ENCODE measurements at places on chromosomes 16 and 17.

DNA sequence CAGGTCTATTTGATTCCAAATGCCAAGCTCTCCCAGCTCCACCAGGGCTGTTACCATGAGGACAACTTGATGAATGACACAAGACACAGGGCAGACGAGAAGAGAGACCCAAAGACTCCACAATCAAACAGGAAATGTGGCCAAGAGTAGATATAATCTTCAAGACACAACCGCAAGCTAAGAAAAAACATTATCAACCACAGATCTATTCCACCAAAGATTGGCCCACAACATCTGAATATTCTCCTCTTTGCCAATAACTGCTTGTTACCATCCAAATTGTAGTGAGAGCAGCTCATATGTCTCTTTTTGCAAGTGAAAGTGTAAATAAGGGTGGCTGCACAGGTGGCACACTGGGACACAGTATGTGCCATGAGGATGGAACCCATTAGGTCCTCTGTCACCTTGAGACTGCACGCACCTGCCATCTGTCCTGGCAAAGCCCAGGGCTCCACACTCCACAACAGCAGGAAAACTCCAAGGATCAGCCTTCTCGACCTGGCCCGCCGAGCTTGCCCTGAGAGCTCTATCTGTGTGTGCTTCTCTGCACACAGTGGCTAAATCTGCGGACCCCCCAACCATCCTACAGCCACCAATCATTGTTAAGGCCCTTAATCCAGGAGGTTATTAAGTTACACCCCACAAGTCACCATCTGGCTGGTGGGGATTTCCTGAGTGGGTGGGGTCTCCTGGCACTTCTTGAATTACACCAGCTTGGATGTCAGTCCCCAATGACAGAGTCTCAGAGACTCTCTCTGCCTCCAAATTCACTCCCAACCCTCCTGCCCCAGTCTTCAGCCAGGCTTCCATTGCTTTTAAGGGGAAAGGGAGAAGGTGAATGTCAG lies 50.5 kb downstream of the DYNLRB2 start:
- no peak for DNase-seq

GRCh38 chr16:49342336-49343265 lies 31.0 kb upstream of the C16orf78 start:
- DNase-seq: no peak

GRCh38 chr16:22191532-22192260 lies 14.4 kb upstream of the EEF2K start:
- peak; percentile 70 for DNase-seq

DNA sequence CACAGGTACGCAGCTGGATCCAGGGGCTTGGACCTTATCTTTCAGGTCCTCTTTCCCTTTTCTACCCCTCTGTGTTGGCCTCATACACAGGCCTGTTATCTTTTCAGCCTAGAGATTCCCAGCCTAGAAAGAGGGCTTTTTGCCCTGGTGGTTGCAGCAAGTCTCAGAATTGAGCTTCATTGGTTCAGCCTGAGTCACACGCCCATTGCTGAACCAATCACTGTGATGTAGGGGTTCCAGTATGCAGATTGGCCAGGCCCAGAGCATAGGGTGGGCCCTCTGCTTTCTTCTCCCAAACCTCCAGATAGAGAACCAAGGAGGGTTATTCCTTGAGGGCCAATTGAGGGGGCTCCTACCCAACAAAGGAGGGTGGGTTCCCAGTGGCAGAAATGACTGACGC lies 32.8 kb downstream of the GPT2 start:
- no peak for DNase-seq

- peak; percentile 82 for DNase-seq
Observed at GRCh38 chr17:79728169-79728907, 2.4 kb upstream of the ENPP7 start.

DNA sequence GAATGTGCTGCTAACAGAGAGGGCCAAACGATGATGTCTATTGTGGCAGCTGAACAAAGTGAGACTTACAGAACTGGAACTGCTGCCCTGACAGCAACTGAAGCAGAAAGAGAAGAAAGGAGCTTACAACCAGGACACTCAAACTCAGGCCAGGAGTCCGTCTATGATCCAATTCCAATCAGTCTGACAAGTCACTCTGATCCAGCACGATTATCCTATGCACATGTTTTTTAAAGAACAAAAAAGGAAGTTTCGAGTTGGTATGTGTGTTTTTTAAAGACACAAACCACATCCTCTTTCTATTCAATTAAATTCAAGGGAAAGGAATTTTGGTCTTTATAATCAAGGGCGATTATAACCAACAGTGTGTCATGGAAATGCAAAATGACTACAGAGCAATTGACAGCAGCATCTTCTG lies 42.4 kb upstream of the MTMR4 start:
- DNase-seq: no peak

- DNase-seq: no peak
Observed at GRCh38 chr17:19388791-19389785, 2.1 kb upstream of the MFAP4 start.

- no peak for DNase-seq
Observed at GRCh38 chr17:37065486-37066321, 117.0 kb downstream of the AATF start.

DNA sequence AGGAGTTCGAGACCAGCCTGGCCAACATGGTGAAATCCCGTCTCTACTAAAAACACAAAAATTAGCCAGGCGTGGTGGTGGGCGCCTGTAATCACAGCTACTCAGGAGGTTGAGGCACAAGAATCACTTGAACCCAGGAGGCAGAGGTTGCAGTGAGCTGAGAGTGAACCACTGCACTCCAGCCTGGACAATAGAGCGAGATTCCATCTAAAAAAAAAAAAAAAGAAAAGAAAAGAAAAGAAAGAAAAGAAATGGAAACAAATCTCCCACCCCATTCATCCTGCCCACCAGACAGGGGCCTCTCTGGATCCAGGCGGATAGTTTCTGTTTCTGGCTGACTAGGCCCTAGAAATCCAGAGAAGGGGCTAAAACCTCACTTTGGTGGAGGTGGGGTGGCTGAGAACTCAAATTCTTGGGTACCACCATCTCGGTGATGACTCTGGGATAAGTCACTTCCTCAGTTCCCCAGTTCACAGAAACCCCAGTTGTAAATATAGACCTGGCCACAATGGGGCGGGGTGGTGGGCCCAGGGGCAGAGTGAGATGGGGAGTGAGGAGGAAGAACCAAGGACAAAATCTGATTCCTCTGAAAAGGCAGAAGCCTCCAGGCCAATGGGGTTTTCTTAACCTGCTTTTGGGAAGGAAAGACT lies 22.2 kb downstream of the SOCS1 start:
- DNase-seq: peak; percentile 85

DNA sequence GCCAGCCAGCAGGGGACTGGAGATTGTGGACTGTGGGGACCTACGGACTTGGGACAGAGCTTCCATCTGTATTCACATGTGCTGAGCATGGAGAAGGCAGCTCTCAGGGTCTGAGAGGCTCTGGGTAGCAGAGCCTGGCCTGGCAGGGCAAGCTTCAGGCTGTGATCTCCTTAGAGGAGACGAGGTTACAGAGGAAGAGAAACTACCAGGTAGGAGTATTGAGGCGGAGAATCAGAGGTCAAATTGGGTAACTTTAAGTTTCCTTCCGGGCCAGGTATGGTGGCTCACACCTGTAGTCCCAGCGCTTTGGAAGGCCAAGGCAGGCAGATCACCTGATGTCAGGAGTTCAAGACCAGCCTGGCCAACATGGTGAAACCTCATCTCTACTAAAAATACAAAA lies 8.8 kb downstream of the CTNS start:
- no peak for DNase-seq

- DNase-seq: no peak
Observed at GRCh38 chr17:13478326-13478830, 123.4 kb downstream of the HS3ST3A1 start.

- no peak for DNase-seq
Observed at GRCh38 chr17:32286518-32286900, 20.9 kb downstream of the RHBDL3 start.

- no peak for DNase-seq
Observed at GRCh38 chr16:71927383-71927782, 32.1 kb downstream of the IST1 start.

DNA sequence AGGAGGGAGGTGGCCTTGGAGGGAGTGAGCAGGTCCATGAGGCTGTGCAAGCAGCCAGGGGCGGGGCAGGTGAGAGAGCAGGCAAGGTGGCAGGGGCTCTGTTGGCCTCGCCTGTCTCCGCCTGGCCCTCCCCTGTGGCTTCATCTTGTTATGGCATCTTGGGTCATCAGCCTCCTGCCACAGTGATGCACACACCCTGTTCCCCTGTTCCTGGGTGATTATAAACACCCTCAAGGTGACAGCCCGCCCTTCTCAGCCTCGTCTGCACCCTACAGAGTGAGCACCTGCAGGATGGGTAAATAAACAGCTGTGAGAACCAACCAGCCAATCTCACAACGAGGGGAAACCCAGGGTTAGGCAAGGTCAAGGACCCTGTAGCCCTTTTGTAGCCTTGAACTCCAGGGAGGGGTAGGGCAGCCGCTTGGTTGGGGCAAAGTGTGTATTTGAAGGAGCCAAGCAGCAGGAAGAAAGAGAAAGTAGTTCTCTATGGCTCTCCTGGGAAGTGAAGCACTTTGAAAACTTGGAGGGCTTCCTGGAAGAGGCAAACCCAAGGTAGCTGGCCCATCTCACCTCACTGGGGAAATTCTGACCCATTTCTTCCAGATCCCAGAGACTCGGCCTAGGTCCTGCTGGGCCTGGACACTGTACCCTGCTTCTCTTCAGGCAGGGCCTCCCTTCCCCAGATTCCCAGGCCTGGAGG lies 60.6 kb downstream of the NT5M start:
- DNase-seq: no peak

- DNase-seq: no peak
Observed at GRCh38 chr17:57422574-57423164, 166.3 kb downstream of the MSI2 start.

- no peak for DNase-seq
Observed at GRCh38 chr17:44863061-44863918, 15.6 kb downstream of the HIGD1B start.

GRCh38 chr17:5418858-5419355 lies 555 bp downstream of the NUP88 start:
- DNase-seq: peak; percentile 62

DNA sequence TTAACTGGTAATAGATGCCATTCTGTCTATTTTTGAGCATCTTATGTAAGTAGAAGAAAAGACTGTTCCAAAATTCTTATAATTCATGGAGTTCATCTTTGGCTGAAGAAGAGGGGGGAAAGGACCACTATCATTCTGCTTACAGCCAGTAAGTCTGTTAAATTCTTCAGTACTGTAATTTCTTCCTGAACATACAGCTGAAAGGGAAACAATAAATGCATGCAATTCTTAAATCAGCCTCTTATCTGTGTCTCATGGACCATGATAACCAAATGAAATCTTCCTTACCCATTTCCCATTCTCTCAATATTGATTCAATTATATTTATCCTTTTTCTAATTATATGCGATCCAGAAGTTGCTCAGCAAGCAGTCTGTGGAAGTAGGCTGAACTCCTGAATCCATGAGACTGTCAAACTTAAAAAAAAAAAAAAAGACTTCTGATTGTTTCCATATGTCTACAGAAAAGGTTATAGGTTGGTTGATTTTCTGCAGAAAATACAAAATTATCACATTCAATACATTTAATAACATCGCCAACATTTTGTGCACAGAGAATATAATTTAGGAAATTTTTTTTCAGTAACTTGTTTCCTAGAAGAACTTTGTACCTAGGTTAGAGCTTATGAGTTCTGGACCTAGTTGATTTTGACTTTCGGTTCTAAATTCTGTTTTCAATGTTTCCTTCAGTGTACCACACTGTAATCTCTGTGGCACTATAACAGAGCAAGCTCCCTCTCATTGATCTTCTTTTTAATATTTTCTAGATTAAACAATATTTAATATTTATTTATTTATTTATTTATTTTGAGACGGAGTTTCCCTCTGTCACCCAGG lies 1.2 kb upstream of the ABCA9 start:
- DNase-seq: no peak

- no peak for DNase-seq
Observed at GRCh38 chr17:17766744-17767120, 70.1 kb downstream of the SREBF1 start.

GRCh38 chr17:1471911-1472821 lies 16.1 kb upstream of the CRK start:
- DNase-seq: no peak

- DNase-seq: no peak
Observed at GRCh38 chr16:15415511-15415985, 18.8 kb upstream of the BMERB1 start.

DNA sequence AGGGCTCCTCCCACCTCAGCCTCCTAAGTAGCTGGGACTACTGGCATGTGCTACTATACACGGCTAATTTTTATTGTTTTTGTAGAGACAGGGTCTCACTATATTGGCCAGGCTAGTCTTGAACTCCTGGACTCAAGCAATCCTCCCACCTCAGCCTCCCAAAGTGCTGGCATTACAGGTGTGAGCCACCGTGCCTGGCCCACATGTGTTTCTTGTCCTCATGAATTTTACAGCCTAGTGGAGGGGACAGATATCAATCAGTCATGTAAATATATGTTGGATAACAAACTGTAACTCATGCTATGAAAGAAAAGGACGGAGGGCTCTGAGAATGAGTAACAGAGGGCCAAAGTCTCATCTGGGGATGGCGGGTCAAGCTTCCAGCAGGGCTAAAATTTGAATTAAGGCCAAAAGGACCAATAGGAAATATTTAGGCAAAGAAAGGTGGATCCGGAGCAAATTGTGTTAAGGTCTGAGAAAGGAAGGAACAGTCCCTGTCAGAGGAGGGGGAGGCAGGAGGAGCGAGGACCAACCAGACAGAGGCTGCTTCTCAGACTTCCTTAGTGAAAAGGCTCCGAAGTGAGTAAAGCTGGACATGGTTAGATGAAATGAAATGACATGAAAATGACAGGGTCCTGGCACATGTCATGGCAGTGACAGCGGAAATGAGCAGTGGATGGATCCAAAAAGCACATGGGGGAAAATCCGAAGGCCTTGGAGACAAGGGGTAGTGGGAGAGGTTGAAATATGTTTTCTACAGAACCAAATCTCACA lies 3.8 kb downstream of the PDZD9 start:
- DNase-seq: no peak

DNA sequence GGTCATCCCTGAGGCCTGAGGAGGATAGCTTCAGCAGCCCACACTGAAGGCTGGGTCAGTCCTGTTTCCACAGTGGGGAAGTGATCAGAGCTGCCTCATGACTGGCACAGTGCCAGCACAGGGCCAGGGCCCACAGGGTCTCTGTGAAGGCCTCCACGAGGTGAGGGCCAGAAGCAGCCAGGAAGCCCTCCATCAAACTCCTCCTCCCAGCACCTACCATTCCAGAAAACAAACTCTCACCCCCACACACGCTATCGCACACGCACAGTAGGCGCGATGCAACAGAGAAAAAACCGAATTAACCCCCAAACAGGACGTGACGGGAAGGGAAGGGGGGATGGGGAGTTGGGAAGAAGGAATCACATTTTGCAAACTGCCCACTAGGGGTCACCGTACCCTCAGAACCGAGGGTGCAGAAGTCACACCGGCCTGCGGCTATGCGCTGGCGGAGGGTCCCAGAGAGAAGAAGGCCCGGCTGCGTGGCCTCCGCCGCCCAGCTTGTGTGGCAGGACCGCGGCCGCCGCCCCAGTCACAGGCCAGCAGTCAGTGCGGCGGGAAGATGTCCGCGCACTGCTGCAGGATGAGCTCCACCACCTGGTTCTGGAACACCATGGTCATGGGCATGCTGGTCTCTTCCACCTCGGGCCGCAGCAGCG lies 37.6 kb downstream of the ARHGAP27 start:
- DNase-seq: peak; percentile 62

All from activated CD8-positive, alpha-beta memory T cell treated with anti-CD3 and anti-CD28 coated beads, Interleukin-2, amount 50 U/mL, for 48 hours (primary cell).